SW 1271 (cell line): ENCODE measurements at places on chromosomes 1 and 21.

- no peak for DNase-seq
These were observed 53.5 kb downstream of the RGS13 start for GRCh38 chr1:192689459-192689858.

GRCh38 chr1:9877962-9878361, 32.1 kb downstream of the CTNNBIP1 start:
- no peak for DNase-seq

DNA sequence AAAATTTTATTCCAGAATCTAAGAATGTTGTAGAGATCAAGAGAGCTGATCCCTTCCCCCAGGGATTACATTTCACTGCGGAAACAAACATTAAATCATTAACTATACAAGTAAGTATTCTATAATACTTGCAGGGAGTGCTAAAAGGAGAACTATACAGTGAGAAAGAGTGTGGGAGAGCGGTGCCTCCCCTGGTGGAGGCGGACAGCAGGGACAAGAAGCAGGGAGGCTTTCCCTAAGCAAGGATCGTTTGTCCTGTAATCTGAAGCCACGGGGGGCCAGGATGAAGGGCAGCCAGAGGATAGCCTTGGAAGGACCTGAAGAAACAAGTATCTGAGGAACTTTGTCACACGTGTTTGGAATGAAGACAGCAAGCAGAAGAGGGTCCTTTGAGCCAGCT, 40.1 kb downstream of the SLC9C2 start:
- DNase-seq, result no peak

DNA sequence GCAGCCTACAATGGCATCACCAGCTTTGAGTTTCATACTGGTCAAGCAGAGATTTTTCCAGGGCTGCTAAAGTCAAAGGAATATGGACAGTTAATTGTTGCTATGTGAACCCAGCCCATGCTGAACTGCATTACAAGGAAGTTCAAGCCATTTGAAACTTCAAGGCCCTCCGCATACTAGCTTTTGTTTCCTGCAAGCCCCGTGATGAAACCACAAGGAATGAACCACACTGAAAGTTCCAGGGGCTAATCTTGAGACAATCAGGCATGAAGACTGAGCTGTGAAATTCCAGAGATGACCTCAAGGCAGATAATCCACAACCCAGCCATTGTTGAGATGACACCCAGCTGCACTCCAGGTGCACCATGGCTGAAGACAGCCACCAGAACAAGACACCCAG, 180.8 kb downstream of the C1orf21 start:
- DNase-seq, result no peak
